Stimulated activated CD8-positive, alpha-beta memory T cell treated with anti-CD3 and anti-CD28 coated beads, Interleukin-7, amount 100 ng/mL, for 48 hours (primary cell): ENCODE measurements at places on chromosomes 1 and 21.

GRCh38 chr1:66245691-66246090 lies 288.3 kb upstream of the SGIP1 start:
- DNase-seq, result no peak

GRCh38 chr1:48017716-48018115 lies 20.5 kb upstream of the TRABD2B start:
- no peak for DNase-seq

- DNase-seq, result no peak
Observed at GRCh38 chr21:16942703-16943102, 570.1 kb upstream of the CXADR start.

GRCh38 chr21:26972192-26972591 lies 5.3 kb upstream of the ADAMTS5 start:
- no peak for DNase-seq

DNA sequence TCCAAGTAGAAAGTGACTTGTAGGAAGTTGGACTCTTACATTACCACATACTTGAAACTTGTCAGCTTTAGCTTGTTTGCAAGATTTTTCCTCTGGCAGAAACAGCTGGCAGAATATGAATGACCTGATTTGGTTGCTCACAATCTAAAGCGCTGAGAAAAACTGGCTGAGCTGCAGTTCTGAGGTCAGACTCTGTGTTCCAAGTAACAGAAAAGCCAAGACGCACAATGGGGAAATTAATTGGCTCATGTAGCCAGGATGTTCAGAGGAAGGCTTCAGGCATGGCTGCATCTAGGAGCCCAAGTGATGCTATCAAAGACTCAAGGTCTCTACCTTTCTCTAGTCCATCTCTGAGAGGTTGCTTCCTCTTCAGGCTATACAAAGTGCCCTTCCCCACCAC lies 27.0 kb downstream of the ALPL start:
- DNase-seq, result no peak
